GM20000 (cell line): ENCODE measurements at places on chromosomes 4 and X.

GRCh38 chrX:72046447-72046846 is 85.3 kb downstream of the RTL5 start:
- DNase-seq, result no peak

DNA sequence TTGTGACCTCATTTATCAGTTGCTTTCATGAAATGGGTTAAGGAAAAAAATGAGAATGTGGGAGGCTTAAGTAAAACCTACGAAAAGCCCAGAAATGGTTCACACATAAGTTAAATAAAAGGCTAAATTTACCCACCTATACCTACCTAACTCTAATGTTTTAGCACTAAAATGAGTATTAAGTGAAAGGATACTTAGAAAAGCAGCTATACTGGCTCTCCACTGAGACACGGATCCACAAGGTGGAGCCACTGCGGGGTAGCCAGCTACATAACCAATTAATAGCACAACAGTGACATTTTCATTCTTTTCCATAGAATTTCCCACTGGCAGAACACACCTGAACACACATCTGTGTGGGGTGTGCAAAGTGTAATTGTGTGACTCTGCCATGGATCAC is 101.9 kb downstream of the MAML3 start:
- DNase-seq, result peak; percentile 22

DNA sequence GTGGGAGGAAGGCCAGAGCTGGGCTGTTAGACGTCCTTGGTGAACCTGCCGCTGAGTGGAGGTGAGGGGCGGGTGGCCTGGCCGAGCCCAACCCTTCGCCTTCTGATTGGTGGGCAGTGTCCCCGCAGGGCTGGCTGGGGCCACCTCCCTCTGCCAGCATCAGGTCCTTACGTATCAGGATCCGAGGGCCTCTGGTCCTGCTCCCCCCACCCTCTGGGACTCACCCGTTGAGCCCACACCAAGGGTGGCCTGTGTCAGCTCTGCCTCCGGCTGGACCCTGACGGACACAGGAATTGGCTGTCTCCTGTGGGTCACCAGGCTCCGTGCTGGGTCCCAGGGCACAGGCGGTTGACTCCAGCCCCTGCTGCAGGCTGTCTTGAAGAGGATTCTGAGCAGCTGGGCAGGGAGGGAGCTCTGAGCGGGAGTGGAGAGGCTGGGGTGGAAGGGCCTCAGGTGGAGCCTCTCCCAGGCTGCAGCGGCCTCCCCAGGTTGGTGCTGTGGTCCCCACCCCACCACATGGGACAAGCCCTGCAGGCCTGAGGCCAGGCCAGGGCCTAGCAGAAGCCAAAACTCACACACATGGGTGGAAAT is 58.4 kb upstream of the NKX1-1 start:
- DNase-seq, result no peak

DNA sequence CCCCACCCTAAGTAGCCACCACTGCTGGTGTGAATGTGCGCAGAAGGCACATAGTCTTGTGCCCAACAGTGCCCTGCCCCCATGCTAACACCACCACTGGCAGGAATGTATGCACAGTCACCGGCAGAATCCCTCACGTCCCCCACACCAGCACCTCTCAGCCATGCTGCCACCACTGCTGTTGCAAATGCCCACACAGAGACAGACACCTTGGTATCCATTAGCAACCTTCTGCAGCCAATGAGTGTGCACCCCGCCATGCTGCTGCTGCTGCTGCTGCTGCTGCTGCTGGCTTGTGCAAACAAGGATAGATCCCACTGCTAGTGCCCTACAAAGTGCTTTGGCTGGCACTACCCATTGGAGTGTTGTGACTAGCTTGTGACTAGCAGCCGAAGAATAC is 52.4 kb upstream of the MMAA start:
- no peak for DNase-seq

DNA sequence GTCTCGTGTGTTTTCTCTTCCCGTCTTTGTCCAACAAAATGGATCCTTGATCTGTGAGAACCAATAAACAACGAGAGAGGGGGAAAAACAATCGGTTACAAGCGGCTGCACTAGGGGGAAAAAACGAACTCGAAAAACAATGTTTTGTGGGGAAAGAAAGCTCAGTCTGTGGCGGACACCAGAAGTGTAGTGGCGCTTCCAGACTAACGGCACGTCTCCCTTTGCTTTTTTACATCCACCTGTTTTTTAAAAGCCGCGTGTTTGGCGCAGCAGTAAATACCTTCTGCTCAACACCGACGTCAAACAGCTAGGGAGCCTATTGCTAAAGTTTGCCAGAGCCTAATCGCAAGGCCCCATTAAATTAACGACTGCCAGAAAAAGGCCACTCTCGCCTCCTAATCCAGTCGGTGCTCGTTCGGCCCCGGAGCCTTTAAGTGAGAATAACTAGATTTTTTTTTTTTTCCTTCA is 3.3 kb downstream of the NKX6-1 start:
- DNase-seq, result peak; percentile 7

DNA sequence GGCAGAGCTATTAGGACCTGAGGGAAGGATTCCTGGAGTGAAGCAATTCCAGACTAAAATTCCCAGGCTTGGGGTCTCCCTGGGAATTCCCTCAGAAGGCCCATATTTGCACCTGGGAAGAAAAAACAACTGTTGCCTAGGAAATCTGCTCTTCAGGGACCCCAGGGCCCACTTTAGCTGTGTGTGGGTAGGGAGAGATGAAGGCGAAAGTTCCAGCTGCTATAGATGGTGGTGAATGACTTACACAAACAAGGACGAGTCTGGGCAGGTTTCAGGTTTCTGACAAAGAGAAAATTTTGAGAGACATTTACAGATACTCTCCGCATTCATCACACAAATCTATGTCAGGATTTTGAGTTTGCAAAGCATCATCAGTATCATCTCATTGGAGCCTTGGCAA is 126.1 kb downstream of the GPC3 start:
- no peak for DNase-seq

DNA sequence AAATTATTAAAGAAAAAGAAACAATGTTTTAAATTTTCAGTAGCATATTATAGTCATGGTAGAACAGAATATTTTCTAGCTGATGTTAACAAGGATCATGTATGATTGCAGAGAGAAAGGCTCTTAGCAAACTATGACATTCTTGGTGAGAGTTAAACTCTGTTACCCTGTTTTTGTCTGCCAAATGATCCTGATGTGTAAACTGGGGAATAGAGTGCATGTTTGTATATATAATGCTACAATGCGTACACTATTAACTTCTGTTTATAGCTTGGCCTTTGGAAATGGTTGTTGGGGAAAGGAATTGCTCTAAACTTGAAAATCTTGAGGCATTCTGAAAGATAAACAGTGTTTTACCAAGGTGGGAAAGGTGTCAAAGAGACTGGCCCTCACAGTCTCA is 292.7 kb downstream of the ARHGAP24 start:
- no peak for DNase-seq

DNA sequence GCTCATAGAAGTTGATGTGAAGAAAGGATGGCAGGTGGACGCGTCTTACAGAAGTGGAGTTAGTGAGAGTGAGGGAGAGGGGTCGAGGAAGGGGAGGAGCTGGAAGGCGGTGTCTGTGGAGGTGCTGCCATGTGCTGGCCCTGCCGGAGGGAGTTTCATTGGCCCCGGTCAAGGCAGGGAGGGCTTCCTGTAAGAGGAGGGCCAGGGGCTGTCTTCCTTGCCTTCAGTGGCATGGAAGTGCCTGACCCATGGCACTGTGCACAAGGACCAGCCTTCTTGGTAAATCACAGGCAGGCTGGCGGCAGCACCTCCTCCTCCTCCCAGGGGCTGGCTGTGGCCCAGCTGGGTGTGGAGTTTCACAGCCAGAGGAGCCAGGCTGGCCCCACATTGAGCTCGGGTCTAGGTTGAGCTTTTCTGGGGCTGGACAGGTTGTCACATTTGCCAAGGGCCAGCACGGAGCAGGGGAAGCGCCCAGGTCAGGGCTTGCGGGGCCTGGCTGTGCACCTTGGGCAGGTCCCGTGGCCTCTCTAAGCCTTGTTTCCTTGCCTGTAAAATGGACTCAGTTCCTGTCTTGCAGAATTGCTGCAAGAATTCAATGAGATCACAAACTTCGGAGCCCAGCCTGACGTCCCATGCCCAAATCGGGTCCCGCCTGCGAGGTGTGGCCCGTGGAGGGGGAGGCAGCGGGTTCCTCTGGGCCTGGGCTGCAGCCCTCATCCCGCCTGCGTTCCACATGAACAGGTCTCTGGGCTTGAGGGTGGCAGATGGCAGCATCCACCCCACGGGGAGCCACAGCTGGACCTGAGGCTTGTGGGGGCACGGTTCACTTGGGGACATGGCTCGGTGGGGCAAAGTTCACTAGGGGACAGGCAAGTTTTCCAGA is 7.0 kb downstream of the HTRA3 start:
- no peak for DNase-seq

GRCh38 chr4:88211473-88212252 is 53.2 kb upstream of the ABCG2 start:
- peak; percentile 43 for DNase-seq

GRCh38 chr4:2163311-2163821 is 78.6 kb downstream of the HAUS3 start:
- no peak for DNase-seq

- no peak for DNase-seq
Observed at GRCh38 chrX:139776599-139776998, 68.6 kb upstream of the MCF2 start.

DNA sequence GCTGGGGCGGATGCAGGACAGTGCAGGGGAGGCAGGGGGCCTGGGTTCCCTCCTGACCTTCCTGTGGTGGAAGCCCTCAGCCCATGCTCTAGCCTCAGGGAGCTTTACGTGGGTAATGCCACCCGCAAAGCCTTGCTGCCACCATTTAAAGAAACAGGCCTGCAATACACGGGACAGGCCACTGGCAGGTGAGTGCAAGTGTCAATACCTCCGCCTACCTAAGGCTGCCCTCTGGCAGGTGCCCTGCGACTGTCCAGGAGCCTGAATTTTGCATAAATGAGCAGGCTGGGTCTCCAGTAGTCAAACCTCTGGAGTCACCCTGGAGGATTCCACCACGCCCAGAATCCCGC is 5.9 kb downstream of the CRMP1 start:
- no peak for DNase-seq

GRCh38 chr4:20248155-20248558 is 3.5 kb upstream of the SLIT2 start:
- DNase-seq, result peak; percentile 34

- no peak for DNase-seq
Observed at GRCh38 chr4:3756343-3757059, 9.7 kb upstream of the ADRA2C start.

DNA sequence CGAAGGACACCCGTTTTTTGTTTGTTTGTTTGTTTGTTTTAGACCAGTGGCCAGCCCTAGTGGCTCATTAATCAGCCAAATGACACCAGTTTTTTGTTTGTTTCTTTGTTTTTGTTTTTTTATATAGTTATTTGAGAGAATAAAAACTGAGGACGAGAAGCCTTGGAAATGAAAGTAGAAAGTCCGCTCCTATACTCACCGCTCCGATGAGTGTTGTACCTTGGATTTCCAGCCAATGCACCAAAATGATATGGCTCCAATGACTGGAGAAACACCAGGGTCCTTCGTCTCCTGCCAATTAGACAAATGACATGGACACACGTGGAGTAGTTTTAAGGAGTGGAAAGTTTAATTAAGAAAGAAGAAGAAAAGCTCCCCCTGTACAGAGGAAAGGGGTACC is 87.9 kb downstream of the ZXDA start:
- no peak for DNase-seq

DNA sequence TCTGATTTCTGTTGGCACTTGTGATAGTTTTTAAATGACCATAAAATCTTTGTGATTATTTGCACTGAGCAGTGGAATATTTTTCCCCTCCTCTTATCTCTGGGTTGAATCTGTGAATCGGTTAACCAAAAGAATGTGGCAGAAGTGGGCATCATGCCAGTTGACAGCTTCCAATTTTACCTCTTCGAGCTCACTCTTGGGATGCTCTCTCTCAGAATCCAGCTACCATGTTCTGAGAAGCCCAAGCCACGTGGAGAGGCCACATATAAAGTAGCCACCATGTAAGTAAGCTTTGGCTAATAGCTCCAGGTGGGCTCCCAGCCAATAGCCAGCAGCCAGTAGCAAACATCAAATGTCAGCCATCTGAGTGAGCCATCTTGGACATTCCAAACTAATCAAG is 12.9 kb upstream of the WDR19 start:
- no peak for DNase-seq

GRCh38 chrX:28491322-28491721 is 95.9 kb upstream of the IL1RAPL1 start:
- no peak for DNase-seq

DNA sequence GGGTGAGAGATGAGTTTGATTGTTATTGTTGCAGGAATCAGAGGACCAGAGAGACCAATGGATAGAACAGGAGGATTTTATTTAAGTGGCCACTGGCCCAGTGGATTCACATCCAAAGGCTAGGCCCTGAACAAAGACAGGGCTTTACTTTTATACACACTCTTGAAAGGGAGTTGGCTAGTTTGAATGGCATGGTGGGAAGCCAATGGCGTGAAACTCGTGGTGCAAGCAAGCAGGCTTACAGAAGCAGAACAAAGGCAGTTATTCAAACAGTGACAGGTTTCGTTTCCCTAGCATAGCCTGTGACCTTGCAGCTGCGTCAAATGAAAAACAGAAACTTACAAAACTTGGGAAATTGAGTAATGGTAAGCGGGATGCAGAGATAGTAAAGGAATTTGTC is 110.2 kb upstream of the PRDX4 start:
- no peak for DNase-seq

- DNase-seq, result no peak
Observed at GRCh38 chr4:184843984-184844554, 18.3 kb upstream of the ACSL1 start.

DNA sequence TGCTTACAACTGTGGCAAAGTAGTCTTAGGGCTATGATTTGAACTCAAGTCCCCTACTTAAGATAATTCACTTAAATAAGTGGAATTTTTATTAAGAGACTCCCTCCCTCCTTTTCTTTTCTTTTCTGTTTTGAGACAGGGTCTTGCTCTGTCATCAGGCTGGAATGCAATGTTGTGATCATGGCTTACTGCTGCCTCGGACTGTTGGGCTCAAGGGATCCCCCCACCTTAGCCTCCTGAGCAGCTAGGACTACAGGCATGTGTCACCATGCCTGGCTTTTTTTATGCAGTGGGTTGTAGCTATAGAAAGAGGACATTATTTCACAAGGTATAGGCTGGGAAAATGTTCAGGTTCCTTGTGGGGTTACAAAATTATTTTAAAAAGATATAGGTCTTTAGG is 19.2 kb downstream of the DIAPH2 start:
- no peak for DNase-seq

GRCh38 chr4:174352061-174352819 is 68.5 kb downstream of the CEP44 start:
- no peak for DNase-seq
